ENCODE measurements at places on chromosomes 4 and X.

GRCh38 chr4:77021614-77022089 is 54.1 kb downstream of the CCNI start:
- peak; percentile 85 for DNase-seq

DNA sequence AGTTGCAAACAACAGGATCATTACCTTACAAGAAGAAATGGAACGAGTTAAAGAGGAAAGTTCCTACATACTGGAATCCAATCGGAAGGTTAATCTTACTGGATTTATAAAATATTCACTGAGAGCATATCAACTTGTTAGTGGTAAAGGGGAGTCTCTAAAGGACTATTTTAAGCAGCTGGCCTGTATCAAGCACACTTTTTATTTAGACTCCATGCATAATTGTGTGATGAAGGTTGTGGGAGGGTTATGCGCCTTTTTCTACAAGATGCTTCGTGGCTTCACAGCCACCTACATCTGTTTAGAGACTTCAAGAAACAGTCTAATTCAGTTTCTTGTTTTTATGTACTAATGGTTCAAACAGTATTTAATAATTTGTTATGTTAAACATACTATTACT is 56.6 kb downstream of the GRSF1 start:
- DNase-seq = no peak

DNA sequence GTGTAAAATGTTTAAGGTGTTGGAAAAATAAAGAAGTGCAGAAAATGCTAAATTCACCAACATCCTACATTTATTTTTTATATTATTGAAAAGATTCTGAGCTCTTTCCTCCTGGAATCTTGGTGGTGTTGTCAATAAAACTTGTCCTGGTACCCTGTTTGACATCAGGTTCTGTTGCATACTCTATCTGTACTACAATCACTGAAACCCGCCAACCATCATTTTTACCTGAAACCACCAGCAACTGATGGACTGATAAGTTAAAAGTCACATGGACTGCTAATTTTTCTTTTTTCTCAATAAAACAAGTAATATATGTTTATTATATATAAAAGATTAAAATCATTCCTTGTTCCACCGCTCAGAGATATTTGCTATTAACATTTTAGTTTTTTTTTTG is 23.4 kb downstream of the STAP1 start:
- DNase-seq = no peak

GRCh38 chr4:20570981-20571715 is 129.1 kb upstream of the PACRGL start:
- DNase-seq = no peak

DNA sequence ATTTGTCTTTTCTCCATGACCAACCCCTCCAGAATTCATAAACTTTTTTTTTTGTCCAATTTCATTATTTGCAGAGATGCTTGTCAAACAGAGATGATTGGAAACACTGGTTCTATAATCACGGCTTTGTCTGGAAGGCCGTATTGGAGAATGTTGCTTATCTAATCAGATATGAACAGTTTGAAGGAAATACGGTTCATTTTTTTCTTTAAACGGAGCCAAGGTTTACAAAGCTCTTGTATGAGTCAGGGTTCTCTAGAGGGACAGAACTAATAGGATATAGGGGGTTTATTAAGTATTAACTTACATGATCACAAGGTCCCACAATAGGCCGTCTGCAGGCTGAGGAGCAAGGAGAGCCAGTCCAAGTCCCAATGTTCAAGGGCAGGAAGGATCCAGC is 1415.8 kb downstream of the C4orf33 start:
- no peak for DNase-seq

- DNase-seq = no peak
Measured at GRCh38 chr4:37747772-37748330, 61.7 kb upstream of the RELL1 start.

DNA sequence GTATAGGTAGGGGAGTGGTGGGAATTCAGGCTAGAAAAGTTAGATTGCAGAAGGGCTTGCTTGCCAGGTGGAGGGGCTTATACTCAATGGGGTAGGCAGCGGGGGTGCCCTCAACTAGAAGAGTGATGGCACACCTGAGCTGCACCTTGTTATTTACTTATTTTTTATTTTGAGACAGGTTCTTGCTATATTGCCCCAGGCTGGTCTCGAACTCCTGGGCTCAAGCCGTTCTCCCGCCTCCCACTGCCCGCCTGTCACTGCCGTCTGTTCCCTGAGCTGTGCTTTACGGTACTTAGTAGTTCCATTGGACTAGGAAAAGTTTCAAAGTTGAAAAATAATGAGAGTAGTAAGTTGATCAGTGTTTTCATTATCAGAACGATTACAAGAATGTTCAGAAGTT is 2.0 kb downstream of the ZFX start:
- no peak for DNase-seq

DNA sequence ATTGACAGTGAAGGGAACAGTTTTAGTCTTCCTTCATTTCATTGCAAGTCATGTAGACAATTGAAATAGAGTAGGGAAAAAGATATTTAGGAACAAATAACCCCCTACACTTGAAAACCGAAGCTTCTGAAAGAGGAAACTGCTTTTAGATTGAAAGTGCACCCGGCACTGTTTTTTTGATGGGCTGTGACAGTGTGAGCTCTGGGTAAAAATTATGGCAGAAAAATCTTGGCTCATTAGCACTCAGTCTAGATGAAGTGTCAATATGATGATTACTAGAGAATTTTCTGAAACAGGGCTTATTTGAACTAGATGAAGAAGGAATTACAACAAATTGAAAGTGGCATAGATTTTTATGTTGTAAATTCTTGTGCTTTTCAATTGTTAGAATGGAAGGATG is 1132.4 kb downstream of the RAPGEF2 start:
- DNase-seq = no peak

GRCh38 chrX:23118890-23119527 is 119.2 kb downstream of the DDX53 start:
- no peak for DNase-seq

DNA sequence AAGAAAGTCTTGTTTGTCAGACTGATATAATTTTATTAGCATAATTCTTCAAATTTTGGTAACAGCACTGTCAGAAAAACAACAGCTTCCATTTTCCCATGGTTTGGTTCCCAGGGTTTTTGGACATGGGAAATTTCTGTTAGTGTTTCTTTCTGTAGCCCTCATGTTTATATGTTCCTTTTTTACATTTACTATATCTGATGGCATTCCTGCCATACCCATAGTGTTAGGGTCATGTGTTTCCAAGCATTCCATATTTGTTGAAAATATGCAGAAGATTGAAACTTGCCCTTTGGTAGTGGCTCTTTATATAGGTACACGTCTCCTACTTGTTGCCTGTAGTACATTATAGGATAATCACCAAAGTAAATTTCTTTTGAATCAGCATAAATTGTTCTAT is 65.8 kb downstream of the PDLIM5 start:
- no peak for DNase-seq

DNA sequence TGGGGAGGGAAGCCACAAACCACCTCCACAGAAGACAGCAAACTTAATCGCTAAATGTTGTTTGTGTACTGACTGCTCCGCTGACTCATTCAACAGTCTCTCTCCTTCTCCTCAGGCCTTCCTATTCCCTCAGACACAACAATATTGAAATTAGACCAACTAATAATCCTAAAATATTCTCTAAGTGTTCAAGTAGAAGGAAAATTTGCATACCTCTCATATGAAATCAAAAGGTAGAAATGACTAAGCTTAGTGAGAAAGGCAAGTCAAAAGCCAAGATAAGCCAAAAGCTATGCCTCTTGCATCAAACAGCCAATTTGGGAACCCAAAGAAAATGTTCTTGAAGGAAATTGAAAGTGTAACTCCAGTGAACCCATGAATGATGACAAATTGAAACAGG is 75.7 kb upstream of the ARHGAP24 start:
- DNase-seq = no peak
